ENCODE measurements at places on chromosomes 3 and 15.
A peak's percentile ranks its signal among the peaks of the same experiment; 100 is the strongest.

DNA sequence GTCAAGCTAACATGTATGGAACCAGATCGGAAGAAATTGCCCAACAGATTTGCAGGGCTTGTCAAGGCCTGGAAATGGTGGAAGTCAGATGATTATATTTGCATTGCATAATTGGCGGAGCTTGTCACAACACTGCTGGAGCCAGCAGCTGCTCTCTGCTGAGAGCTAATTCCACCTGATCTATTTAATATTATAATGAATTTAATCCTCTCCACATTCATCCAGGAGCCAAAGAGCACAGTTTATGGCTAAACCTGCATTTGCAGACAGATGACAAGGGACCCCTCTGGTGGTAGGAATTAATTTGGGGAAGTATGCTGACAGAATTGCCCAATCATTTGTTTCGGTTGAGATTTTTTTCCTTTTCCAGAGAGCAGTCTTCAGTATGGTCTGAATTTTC, 730.2 kb downstream of the TUSC7 start:
- DNase-seq = no peak

- no peak for DNase-seq
Measured at GRCh38 chr15:84886211-84886983, 1.9 kb downstream of the SLC28A1 start.

- DNase-seq = no peak
Measured at GRCh38 chr3:62467966-62468722, 94.8 kb upstream of the FEZF2 start.

DNA sequence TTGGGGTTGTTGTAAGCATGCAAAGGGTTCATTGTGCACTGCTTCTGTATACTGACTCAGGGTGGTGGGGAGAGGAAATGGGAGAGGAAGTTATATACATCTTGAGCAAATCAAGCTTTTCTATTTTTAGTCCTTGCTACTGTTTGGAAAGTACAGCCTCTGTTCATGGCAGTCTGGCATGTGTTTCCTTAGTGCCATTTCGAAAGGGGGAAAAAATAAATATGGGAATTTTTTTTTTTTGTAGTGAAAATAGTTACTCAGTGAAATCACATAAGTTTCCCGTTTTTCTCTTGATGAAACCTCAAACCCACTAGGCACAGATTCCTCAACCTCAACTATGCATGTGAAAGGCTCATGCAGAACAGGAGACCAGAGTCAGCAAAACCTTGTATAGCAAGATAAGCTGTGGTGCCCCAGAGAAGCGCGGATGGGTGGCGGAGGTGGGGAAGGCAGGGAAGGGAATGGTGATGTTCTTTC, 353.3 kb downstream of the LPP start:
- no peak for DNase-seq

DNA sequence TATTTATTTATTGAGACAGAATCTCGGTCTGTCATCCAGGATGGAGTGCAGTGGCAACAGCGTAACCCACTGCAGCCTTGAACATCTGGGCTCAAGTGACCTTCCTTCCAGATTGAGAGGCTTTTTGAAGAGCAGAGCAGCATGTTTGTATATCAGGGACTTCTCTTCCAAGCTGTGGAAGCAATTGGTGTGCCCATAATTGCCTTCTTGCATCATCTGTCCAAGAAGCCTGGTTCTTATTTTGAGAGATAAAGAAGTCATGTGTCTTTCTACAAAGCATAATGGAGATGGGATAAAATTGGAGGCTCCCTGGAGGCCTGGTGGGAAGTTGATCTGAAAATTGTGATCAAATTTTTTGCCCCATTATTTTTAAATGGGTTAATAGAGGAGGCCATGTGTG, 183.8 kb upstream of the MCTP2 start:
- no peak for DNase-seq

DNA sequence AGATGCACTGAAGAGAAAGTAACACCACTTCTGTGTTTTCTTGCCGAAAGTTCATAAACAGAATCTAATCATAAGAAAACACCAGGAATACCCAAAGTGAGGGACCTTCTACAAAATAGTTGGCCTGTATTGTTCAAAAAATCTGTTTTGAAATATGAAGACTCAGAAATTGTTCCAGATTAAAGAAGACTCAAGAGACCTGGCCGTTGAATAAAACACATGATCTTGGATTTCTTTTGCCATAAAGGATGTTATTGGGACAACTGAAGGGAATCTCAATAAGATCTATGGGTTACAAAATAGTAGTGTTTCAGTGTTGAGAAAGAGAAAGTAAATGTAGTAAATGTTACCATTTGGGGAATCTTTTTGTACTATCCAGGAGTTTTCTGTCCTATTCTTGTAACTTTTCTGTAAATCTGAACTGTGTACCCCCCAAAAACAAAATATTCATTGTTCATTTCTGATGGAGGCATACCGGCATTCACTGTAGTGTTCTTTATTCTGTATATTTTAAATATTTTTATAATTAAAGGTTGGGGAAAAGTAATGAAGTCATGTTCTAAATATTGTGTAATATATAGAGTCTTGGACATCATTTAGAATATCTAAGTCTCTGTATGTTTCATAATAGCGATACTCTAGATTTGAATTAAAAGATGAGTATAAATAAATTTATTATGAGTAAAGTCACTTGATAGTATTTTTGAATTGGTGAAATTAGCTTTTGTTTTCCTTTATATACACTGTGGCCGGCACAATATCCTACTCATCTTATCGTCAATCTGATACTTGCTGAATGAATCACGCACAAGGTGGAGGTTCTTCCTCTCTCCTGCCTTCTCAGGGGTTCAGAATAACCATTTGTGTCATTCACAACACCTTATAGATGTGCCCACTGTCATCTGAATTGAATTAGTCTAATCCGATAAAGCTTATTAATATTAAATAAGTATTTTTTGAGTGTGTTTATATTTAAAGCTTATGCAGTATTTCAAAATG, 66.7 kb downstream of the TRAK1 start:
- no peak for DNase-seq

- DNase-seq = no peak
Measured at GRCh38 chr15:43975770-43976169, 149.0 kb downstream of the WDR76 start.

GRCh38 chr3:157488144-157488543, 15.1 kb downstream of the VEPH1 start:
- DNase-seq = no peak

DNA sequence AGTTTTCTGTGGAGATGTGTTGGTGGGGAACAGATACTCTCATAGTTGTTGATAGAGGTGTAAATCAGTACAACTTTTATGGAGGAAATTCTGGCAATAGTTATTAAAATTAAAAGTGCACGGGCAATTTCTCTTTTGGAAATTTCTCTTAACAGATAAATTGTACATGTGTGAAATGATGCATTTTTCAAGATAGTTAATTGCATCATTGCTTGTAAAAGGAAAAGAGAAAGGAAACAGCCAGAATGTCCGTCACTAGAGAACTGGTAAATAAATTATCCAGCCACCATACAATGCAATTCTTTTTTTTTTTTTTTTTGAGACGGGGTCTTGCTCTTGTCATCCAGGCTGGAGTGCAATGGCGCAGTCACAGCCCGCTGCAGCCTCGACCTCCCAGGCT, 14.2 kb downstream of the ZNF710 start:
- DNase-seq = no peak

DNA sequence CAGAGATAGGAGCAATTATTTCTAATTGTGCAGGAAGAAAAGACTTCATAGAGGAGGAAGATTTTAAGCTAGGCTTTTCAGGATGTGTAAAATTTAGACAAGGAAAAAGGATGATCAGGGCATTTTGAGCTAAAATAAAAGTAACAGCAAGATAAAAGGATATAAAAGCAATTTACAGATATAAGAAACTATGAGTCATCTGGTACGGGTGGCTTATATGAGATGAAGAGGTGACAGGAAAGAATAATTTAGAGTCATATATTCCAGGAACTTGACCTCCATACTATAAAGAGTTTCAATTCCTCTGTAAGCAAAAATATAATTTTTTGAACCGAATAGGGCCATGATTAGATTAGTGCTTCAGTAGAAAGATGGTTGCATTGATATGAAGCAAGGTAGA, 273.7 kb downstream of the RBMS3 start:
- no peak for DNase-seq

- DNase-seq = no peak
Measured at GRCh38 chr15:92455271-92455670, 61.6 kb downstream of the ST8SIA2 start.

- no peak for DNase-seq
Measured at GRCh38 chr3:31523543-31523942, 9.2 kb upstream of the STT3B start.

DNA sequence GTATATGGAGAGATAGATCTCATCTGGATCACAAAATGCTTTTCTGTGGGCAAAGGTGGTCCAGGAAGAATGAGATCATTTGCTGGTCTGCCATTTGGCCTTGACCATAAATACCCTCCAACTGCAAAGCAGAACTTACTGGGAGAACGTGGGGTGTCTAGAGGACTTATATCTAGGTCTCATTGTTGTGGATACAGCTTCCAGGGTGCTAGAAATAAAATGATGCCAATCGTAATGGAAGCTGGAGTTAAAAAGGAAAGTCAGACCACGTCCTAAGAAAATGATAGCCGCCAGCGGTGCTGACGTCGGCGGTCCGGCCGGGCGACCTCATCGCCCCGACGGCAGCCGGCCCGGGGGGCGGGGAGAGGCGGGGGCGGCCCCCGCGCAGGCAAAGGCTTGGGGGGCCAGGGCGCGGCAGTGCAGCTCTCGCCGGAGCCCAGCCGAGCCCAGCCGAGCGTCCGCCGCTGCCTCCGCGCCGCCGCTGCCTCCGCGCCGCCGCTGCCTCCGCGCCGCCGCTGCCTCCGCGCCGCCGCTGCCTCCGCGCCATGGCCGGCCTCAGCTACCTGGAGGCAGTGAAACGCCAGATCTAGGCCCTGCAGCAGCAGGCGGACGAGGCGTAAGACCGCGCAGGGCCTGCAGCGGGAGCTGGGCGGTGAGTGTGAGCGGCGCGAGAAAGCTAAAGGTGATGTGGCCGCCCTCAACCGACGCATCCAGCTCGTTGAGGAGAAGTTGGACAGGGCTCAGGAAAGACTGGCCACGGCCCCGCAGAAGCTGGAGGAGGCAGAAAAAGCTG, 89.5 kb downstream of the EOMES start:
- DNase-seq = peak; percentile 19

GRCh38 chr15:100981086-100981485, 61.9 kb downstream of the LRRK1 start:
- no peak for DNase-seq

- DNase-seq = no peak
Measured at GRCh38 chr3:144622845-144623244, 651.2 kb downstream of the DIPK2A start.

DNA sequence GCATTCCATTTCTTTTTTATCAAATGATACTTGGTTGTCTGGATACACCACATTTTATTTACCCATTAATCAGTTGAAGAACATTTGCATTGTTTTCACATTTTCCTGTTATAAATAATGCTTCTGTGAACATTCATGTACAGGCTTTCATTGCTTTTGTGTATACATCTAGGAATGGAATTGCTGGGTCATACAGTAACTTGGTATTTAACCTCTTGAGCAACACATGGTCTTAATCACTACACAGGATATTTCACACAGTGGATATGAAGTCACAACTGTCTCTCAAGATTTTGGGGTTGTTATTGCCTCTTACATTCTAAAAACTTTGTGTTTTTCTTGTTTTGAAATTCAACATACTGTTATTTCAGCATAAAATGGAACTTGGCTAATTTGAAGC, 48.2 kb downstream of the C3orf85 start:
- DNase-seq = no peak

GRCh38 chr3:32428092-32429068, 36.7 kb downstream of the CMTM7 start:
- no peak for DNase-seq

- no peak for DNase-seq
Measured at GRCh38 chr3:150309557-150309956, 98.5 kb upstream of the TSC22D2 start.

- no peak for DNase-seq
Measured at GRCh38 chr15:44101286-44101685, 93.8 kb downstream of the FRMD5 start.

DNA sequence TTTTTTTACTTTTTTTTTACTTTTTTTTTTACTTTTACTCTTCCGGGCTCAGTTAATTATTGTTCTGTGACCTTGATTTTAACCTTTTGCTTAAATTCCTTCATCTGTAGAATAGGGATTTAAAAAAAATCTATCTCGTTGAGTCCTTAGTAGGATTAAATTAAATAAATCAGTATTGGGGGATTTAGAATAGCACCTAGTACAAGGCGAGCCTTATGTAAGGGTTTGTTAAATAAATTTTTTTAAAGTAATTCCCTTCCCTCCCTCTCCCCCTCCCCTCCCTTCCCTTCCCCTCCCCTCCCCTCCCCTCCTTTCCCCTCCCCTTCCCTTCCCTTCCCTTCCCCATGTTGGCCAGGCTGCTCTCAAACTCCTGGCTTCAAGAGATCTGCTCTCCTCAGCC, 287.2 kb upstream of the KCNH8 start:
- no peak for DNase-seq

- DNase-seq = no peak
Measured at GRCh38 chr3:100769693-100770092, 60.4 kb downstream of the TFG start.

DNA sequence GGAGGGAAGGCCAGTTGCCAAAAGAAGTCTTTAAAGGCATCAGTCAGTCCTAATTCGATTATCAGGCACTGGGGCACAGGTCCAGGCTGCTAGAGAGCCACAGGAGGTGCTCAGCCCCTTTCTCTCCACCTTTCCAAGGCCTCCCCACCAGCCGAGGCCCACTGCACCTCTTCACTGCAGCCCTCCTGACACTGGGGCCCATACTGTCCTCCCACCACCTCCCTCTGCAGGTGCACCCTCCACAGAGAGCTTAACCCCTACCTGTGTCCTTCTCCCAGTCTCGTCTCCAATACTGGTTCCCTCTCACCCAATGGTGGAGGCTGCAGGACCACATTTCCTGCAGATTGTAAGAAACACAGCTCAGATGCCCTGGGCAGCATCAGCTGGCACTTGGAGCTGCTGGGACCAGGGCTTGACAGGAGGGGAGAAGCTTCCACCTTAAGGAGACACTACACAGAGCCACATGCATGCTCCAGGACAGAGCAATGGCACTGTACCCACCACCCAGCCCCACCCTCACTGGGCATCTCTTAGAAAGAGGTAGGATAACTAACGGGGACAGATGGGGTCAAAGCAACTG, 81.6 kb upstream of the PRR20G start:
- no peak for DNase-seq

- DNase-seq = peak; percentile 15
Measured at GRCh38 chr3:108914774-108915641, 38.7 kb downstream of the GUCA1C start.

- DNase-seq = no peak
Measured at GRCh38 chr3:13141183-13141582, 68.0 kb upstream of the IQSEC1 start.
